Stimulated activated CD8-positive, alpha-beta memory T cell treated with anti-CD3 and anti-CD28 coated beads, Interleukin-2, amount 100 ng/mL, for 1 hour (primary cell): ENCODE measurements at places on chromosomes 1 and 21.

GRCh38 chr1:100219883-100220282 is 29.8 kb downstream of the DBT start:
- no peak for DNase-seq

DNA sequence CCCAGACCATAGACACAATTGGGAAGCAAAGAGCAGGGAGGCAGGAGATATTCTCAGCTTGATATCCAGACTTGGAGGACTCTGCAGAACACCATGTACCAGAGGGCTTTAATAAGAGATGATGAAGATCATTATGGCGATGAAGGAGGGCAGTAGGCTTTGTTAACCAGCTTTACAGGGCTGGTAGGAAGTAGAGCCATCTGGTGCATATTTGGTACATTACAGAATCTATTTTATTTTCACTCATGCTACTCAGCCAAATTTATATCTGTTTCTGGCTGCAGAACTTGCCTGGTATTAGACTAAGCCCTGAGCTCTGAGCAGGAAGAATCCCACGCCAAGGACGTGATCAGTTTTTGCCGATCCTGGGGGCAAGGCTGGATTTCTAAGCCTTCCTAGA is 61.8 kb upstream of the SYT6 start:
- DNase-seq, result no peak

- DNase-seq, result no peak
These were observed 197.8 kb downstream of the VAV3 start for GRCh38 chr1:107767156-107767582.

- DNase-seq, result no peak
These were observed 824.6 kb upstream of the TMPRSS15 start for GRCh38 chr21:19228226-19228625.

DNA sequence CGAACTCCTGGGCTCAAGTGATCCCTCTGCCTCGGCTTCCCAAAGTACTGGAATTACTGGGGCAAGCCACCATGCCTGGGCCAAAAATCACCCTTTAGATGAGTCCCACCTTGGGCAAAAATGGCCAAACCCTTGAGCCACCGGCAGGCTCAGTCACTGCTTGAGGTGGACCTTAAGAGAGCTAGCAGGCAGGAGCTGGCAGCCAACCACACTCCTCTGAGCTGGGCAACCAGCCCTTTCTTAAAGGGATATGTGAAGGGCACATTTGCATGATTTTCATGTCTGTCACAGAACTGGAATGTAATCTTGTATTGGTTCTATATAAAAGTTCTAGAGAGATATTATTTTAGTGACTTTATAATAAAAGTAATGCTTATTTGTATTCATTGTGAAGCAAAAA is 316.5 kb downstream of the PBX1 start:
- no peak for DNase-seq

DNA sequence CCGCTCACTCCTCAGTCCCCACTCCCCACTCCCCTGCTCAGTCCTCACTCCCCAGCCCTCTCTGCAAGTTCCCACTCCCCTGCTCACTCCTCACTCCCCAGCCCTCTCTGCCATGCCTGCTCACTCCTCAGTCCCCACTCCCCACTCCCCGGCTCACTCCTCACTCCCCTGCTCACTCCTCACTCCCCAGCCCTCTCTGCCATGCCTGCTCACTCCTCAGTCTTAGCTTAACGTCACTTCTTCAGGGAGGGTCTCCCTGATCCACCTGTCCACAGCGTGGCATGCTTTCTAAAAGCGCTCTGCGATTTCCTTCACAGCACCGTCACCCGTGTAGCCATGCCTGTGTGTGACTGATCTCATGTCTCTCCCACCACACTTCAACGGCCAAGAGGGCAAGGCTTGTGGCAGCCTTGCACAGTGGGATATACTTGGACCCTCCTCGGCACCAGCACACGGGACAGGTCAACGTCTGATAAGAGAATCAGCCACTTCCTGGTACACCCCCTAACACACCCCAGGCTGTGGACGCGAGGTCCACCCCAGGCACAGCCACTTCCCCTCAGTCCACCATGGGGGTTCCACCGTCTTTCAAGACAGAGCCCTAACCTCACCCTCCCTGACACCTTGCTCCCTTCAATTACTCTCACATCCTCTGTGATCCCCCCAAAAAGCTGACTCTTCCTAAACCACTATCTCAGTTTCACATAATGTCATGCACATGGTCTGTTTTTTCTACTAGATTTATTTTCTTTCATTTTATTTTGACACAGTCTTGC is 14.0 kb downstream of the PRDM15 start:
- DNase-seq, result no peak

DNA sequence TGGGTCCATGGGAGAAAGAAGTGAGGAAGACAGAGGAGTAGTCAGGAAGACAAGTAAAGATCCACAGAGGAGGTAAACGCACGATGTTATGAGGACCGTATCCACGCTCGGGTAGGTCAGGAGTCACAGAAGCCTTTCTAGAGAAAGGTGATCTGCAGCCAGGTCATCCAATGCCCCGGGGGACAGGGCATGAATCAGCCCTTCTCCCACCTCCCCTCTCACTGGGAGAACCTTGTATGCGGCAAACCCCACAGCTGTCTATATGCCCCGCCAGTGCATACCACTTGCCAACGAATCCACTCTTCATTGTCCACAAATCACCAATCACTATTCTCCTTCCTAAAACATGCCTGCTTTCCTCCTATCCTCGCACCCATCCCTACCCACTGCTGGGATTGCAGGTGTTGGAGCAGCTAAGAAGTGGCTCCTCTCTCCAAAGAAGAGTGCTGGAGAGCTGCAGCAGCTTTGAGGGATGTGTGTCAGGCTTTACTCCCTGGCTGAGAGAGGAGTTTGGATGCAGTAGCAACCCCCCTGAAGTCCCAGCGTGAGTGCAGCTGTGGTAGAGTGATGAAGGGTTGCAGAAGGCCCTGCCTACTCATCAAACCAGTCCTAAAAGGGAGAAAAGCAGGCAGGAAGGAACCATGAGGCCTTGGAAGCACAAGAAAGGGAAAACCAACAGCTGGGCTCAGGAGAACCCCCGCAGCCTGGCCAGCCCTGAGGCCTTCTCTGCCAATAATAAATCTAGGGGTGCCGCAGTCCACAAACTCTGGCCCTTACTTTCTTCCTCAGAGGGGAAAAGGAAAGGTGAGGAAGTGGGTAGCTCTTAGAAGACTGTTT is 102.2 kb upstream of the GADD45A start:
- no peak for DNase-seq

DNA sequence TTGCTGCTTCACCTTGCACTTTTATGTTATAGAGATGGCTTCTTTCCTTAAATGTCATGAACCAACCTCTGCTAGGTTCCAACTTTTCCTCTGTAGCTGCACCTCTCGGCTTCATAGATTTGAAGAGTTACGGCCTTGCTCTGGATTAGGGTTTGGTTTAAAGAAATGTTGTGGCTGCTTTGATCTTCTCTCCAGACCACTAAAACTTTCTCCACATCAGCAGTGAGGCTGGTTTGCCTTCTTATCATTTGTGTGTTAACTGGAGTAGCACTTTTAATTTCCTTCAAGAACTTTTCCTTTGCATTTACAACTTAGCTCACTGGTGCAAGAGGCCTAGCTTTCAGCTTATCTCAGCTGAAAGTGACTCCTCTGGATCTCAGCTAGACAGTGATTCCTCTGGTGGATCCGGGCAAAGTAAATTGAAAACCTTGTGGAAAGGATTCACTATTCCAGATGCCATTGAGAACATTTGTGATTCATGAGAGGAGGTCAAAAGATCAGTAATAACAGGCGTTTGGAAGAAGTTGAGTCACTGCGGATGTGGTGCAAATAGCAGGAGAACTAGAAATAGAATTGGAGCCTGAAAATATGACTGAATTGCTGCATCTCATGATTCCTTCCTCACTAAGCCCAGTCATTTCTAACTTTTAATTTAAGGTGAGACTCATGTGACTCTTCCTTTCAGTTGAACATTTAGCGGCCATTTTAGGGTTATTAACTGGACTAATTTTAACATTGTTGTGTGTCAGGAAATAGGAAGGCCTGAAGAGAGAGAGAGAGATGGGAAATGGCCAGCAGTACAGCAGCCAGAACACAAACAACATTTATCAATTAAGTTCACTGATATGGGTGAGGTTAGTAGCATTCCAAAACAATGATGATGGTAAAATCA is 16.2 kb upstream of the RGS1 start:
- no peak for DNase-seq

DNA sequence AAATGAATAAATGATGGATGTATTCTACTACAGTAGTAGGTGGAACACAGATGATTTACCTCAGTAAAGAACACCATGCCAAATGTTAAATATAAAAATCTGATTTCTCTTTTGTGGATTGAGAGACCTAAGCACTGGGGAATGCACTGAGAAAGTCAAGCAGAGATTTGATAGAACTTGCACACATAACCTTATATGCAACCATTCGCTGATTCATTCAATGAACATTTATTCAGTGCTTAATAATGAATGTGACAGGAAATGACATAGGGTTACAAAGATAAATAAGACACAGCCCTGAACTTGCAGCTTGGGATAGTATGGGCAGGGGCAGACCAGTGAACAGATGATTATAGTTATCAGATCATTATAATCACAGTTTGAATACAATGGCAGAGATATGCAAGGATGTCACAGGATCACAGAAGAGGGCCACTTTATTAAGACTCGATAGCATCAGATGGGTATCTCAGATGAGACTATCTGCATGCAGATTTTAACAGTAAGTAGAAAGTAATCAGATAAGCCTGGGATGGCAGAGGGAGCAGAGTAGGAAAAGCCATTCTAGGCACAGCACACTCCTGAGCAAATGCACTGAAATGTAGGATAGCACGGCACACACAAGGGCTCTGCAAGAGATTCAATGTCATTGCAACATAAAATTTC is 169.4 kb downstream of the ASTN1 start:
- no peak for DNase-seq

DNA sequence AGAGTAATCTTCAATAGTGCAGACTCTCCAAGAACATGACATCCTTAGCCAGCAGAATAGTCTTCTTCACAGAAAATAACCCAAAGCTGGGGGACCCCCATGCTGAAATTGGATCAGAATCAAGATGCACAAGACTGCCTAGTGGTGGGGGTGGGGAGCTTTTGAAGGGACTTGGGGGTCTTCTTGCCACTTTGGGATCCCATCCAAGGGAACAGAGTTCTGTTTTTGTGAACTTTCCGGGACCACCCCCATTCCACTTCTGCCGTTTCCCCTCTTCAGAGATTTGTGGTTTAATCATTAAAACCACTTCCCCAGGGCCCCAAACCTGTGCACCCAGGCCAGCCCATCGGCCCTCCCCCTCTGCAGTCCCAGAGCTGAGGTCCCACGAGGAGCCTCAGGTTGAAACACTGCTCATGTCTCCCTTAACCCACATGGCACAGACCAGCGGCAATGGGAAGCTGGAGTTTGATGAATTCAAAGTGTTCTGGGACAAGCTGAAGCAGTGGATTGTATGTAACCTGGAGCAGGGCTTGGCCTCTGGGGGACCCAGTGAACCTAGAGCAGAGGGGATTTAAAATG is 44.9 kb downstream of the CAPN9 start:
- DNase-seq, result no peak

GRCh38 chr1:65281846-65282245 is 27.5 kb upstream of the DNAJC6 start:
- no peak for DNase-seq
